ENCODE measurements at places on chromosomes 12 and 14.
A peak's percentile ranks its signal among the peaks of the same experiment; 100 is the strongest.

GRCh38 chr12:81461163-81461562 is 298.0 kb downstream of the PPFIA2 start:
- DNase-seq, result no peak

GRCh38 chr14:33578461-33579216 is 372.2 kb downstream of the EGLN3 start:
- DNase-seq, result no peak

- no peak for DNase-seq
Observed at GRCh38 chr12:131133015-131133905, 179.6 kb downstream of the ADGRD1 start.

DNA sequence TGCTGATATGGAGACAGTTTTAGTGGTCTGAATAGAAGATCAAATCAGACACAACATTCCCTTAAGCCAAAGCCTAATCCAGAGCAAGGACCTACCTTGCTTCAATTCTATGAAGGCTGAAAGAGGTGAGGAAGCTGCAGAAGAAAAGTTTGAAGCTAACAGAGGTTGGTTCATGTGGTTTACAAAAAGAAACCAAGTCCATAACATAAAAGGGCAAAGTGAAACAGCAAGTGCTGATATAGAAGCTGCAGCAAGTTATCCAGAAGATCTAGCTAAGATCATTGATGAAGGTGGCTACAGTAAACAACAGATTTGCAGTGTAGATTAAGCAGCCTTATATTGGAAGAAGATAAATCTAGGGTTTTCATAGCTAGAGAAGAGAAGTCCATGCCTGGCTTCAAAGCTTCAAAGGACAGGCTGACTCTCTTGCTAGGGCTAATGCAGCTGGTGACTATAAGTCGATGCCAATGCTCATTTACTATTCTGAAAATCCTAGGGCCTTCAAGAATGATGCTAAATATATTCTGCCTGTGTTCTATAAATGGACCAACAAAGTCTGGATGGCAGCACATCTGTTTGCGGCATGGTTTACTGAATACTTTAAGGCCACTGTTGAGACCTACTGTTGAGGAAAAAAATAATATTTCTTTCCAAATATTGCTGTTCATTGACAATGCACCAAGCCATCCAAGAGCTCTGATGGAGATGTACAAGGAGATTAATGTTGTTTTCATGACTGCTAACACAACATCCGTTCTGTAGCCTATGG is 361.0 kb downstream of the DPF3 start:
- no peak for DNase-seq

DNA sequence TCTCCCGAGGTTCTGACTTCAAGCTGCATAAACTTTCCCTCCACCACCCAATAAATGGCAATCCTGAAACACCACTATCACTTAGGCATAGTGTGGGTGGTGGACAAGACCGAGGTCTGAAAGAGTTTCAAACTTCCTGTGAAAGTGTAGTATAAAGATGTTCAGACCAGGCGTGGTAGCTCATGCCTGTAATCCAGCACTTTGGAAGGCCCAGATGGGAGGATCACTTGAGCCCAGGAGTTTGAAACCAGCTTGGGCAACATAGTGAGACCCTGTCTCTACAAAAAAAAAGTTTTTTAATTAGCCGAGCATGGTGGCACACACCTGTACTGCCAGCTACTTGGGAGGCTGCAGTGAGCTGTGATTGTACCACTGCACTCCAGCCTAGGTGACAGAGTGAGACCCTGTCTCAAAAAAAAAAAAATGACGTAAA is 61.9 kb downstream of the CCDC92 start:
- DNase-seq, result no peak

- DNase-seq, result no peak
Observed at GRCh38 chr14:96746101-96746500, 51.1 kb upstream of the VRK1 start.

- no peak for DNase-seq
Observed at GRCh38 chr12:26721800-26722199, 111.2 kb downstream of the ITPR2 start.

GRCh38 chr12:51891843-51892242 is 3.9 kb downstream of the ANKRD33 start:
- no peak for DNase-seq

DNA sequence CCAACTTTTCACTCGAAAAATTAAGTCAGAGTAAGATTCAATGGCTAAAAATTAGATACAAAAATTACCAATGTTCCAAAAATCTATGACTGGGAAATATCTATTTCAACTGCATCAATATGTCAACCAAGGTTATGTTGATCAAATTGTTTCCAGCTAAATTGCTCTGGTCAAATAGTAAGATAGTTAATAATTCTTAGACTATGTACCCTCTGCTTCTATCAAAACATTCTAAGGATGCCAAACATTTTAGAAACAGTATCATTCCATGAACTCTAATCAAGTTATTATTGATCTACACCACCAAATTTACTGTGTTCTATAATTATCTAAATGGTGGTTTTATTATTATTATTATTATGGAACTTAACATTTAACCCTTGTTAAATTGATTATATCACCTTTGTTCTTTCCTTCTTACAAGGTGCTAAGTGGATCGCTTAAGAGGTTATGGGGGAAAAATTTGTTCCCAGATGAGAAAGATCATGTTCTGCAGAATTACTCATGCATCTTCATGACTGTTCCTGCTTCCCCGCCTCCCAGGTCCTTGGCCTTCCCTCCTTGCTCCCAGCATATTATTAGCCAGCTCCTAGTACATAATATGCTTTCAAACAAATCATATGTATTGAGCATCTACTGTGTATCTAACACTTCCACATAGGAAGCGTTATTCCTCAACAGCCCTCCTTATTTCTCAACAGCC is 240.5 kb upstream of the KRR1 start:
- DNase-seq, result no peak

DNA sequence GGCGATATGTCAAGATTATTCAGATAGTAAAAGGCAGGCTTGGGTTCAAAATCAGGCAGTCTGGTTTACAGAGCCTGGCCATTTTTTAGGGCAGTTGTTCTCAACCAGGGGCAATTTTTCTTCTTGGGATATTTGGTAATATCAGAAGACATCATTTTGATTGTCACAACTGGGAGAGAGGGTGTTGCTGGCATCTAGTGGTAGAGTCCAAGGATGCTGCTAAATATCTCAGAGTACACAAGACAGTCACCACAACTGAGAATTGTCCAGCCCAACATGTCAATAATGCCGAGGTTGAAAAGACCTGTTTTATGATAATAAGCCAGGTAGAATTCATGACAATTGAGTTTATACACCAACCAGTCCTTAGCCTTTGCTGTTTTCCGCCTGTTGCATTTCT is 733.9 kb downstream of the NRXN3 start:
- no peak for DNase-seq

DNA sequence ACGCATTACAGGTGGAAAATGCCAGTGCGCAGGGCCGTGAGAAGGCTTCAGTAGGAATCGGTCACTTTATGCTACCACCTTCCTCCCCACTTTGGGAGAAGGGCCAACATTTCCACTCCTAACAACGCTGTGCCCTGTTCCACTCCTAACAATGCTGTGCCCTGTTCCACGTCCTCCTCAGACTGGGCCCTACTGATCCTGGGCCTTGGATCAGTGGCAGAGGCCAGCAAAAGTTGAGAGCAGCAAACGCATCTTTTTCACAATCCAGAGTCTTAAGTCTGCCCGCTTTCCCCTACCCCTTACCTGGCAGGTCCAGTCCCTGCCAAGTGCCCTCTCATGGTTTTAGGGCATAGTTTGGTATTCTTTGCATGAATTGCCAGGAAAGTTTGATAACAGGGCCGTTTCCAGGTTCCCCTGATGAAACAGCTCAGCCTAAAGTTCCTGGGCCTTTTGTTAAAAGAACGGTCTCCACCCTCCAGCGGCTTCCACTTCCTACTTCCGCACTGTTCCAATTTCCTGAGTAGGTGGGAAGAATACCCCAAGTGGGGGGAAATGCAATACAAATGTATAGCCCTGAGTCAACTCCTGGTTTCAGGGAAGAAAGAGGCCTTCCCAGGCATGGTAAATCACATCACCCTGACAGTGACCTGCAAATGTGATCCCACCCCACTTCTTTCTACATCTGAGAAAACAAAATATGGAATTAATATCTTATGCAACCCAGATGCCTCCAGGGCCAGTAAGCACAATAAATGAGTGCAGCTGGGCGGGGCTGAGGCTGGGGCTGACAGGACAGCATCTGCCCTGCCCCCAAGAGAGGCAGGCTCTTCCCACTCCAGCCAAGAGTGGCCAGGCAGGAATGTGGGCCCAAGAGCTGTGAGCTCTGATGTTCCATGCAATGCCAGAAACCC is 15.0 kb downstream of the KCTD10 start:
- no peak for DNase-seq

- no peak for DNase-seq
Observed at GRCh38 chr14:68693926-68694325, 98.9 kb downstream of the ZFP36L1 start.

- DNase-seq, result no peak
Observed at GRCh38 chr14:94775871-94776210, 5.9 kb upstream of the GSC start.

- no peak for DNase-seq
Observed at GRCh38 chr14:32678088-32678487, 260.6 kb upstream of the NPAS3 start.

- DNase-seq, result no peak
Observed at GRCh38 chr14:94383777-94384176, 4.6 kb downstream of the SERPINA1 start.

DNA sequence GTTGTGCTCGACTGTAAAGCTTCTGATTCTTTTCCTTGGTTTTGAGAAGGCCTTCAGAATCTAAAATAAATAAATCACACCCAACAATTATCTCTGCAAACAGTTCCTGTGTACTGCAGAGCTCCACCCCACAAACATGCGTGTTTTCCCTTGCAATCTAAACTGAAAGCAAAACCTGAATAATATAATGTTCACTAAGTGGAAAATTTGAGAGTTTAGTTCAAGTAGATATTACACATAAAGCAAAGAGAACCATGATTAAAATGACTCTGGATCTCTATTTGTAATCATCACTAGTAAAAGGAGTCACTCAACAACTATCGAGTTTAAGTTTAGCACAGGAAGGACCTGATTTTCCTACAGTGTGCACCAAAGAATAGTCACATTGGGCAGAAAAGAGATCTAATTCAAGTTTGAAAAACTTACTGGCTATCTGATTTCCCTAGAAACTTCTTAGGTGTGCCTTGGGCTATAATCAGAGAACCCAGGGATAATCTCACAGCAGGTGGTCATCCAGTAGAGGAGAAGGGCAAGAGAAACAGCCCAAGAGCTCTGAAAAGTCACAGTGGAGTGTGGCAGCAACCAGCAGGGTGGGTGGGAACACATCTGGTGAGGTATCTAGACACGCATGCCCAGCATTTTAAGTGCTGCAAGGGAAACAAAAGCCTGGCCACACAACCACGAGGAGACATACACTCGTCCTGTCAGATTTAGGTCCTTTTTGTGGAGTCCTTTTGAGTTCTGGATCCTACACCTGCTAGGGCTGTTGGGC is 25.4 kb downstream of the ATG14 start:
- no peak for DNase-seq

DNA sequence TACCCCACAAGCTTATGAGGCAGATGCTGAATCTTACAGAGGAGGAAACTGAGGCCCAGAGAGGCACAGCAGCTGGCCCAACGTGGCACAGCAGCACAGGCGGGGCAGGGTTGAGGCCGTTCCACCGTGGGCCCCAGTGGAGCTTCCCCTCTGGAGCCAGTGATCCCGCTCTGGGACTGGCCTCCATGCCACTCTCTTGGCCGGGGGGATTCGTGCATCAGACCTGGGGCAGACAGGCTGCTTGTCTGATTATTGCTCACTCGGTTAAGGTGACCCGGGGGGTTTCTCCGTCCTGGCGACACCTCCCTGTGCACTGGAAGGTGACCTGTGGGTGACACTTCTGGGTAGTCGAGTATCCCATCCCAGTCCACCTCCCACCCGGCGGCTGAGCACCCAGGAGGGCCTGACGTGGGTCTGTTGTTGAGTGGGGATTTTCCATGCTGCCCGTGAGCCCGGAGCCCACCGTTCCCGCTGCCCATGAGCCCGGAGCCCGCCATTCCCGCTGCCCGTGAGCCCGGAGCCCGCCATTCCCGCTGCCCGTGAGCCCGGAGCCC is 27.8 kb downstream of the NOC4L start:
- DNase-seq, result no peak

GRCh38 chr14:90061685-90062126 is at the start of gene KCNK13:
Gene KCNK13, plus strand, starts transcription at chr14:90061994. Its CDS starts 212 bp downstream, at chr14:90062206.
- DNase-seq, result peak; percentile 3

- no peak for DNase-seq
Observed at GRCh38 chr12:24822121-24822899, 126.6 kb downstream of the BCAT1 start.

- DNase-seq, result peak; percentile 13
Observed at GRCh38 chr12:47085815-47086252, 6.1 kb upstream of the AMIGO2 start.

DNA sequence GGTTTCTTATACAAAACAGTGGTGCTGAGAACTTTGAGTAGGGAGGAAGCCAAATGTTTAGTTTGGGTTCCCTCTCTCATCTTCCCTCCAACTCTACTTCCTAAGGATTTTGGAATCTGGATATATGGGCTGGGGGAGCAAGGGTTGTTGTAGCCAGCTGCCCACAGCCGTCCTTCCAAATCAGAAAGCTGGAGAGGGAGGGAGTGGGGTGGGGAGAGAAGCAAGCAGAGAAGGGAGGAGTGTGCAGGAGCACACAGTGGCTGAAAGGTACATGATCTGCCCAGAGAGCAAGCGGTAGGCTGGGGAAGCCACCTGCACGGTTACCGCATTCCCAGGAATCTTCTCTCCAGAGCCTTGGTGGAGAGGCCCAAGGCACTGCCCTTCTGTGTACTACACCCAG is 52.7 kb downstream of the IRF2BPL start:
- no peak for DNase-seq

GRCh38 chr12:118151755-118152154 is 15.8 kb downstream of the PEBP1 start:
- DNase-seq, result no peak

DNA sequence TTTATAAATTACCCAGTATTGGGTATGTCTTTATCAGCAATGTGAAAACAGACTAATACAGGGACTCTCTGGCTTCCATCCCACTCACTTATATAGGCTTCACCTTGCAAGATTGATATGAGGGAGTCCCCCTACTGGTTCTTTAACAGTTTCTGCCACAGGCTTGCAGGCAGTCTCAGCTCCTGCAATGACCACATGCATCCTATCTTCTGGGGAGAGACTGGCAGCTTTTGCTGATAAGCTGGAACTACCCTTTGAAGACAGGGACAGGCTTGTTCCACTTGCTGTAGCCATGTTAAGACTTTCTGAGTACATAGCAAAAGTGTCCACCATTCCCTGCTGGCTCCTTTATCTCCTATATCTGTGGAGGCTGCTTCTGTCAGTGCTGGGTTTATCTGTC is 531.7 kb upstream of the FLRT2 start:
- DNase-seq, result no peak

GRCh38 chr12:105523164-105524057 is 192.9 kb downstream of the C12orf75 start:
- no peak for DNase-seq

GRCh38 chr14:59451849-59452248 is 13.3 kb downstream of the GPR135 start:
- DNase-seq, result no peak

DNA sequence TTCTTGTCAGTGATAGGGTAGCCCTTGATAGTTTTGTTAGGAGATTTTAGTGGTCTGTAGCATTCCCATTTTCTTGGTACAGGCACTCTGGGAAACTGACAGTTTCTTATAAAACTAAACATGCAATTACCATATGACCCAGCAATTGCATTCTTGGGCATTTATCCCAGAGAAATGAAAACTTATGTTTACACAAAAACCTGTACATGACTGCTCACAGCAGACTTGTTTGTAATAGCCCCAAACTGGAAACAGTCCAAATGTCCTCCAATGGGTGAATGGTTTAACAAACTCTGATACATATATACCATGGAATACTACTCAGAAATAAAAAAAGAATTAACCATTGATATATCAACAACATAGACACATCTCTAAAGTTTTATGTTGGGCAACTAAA is 75.5 kb downstream of the BORCS5 start:
- no peak for DNase-seq
